ENCODE measurements at places on chromosomes 2 and 18. TPM values are rescaled to one million over a fixed set of nuclear protein-coding genes. Genes with fewer than 3 reads are reported as not detected.

DNA sequence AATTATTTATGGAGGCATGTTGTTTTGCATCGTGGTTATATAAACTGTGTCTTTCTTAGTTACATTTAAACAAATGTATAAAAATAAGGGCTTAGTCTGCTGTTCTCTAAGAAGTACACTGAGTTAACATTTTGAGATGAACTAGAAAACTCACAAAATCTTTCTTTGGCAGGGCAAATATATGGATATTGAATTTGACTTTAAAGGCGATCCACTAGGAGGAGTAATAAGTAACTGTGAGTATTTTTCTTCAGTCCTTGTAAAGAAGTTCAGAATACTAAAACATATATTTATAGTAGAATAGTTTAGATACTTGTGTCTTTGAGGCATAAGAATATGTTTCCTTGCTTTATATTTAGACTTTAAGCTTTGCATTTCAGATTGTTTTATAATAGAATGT is 104.8 kb downstream of the MYO1B start:
- no peak for DNase-seq

DNA sequence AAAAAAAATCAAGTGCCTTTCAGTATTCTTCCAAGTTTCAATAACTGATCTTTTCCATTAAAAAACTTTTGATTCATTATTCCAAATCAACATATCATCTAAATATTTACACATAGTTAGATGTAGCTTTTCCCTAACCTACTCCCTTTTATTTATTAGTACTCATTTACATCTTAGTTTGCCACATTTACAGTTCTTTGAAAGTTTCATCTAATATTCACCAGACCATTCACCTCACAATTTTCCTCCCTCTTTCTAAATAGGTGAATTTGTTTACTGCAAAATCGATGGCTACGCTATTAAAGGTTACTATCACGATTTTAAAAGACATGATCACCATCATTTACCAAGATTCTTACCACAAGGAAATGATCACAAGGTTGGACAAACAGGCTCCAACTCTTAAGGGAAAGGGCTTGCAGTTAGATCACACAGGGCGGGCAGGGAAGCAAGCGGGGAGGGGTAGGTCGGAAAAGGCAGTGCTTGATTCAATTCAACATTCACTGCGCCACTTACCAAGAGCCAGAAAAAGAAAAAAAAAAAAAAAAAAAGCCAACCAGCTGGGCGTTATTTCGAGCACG is 654 bp upstream of the MARCHF7 start:
- DNase-seq = no peak

- no peak for DNase-seq
Measured at GRCh38 chr2:100207411-100207885, 65.1 kb upstream of the AFF3 start.

The CPO gene
- not detected for total RNA-seq

The FASTKD1 gene
- total RNA-seq = 58.2 TPM
